ENCODE measurements at places on chromosomes 12 and 14.
A peak's percentile ranks its signal among the peaks of the same experiment; 100 is the strongest.

DNA sequence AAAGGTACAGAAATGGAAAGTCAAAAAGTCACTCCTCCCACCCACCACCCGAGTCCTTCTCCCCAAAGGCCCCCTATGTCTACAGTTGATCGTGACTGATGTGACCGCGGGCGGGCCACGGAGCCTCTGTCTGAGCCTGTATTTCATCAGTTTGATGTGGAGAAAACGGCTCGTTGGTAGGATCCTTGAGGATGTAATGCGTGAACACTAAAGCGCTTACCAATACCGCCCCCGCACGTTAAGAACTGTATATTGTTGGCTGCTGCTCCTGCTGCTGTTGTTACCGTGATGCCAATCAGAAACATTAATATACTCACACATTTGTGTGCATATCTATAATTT is 24.6 kb upstream of the UBC start:
- peak; percentile 76 for DNase-seq

DNA sequence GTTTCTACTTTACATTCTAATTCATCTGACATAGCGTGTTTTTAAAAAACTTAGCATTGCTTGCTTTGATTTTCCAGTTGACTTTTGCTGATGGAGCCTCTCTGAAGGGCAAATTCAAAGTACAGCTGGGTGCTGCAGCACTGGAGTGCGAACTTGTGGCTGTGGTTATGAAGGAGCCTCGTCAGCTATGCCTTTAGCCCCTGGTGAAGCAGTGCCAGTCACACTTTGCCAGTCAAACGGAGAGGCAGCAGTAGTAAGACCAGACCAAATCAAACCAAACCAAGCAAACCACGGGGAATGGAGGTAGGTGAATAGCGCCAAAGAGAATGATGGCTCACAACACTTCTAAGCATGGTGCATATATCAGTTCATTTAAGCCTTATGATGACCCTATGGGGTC is 15.1 kb upstream of the SLC38A2 start:
- DNase-seq, result no peak

GRCh38 chr12:132520421-132521199 is 30.7 kb downstream of the FBRSL1 start:
- no peak for DNase-seq

DNA sequence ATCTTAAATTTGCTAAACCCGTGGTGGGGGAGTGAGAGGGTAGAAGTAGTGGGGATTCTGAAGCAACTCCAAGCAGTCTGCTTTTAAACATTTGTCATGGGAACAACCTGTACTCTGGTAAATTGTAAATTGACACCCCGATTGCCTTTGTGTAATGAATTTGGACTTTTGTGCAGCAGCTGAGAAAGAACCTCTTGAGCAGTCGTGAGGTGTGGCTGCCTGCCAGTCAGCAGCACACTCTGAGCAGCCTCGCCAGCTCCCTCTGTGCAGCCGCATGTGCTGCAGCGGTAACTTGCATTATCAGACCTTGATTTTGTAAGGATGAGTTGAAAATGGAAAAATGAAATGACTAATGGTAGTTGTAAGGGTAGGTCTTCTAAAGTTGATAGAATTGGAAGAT is 74.3 kb downstream of the SUSD6 start:
- DNase-seq, result no peak

- no peak for DNase-seq
Measured at GRCh38 chr14:95137804-95138167, 19.5 kb downstream of the DICER1 start.

DNA sequence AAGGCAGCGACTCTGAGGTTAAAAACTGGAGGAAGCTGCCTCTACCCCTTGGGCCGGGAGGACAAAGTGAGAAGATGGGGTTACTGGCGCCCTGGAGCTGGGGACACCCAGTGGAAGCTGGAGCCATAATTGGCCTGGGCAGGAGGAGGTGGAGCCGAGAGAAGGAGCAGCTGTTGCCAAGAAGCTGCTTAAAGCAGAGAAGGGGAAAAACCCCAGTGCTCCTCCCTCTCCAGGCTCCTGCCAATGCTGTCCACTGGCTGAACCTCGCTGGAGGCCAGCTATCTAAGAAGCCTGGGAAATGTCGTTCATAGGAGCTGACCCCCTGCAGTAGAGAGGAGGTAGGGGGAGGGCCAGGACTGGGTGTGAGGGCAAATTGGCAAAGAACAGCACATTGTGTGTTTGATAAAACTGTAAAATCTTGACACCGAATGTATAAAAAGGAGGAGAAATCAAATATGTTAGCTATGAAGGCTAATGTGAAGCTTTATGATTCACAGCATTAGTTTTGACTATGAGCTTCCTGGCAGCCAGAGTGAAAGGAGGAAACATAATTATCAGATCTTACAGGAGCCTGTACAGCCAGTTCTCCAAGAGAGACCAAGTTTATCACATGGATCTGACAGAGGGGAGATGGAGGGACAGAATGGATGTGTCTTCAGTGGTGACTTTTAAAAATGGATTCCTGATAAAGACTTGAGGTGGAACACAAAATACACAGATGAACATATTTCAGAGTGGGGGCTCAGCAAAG is 9.5 kb downstream of the HHIPL1 start:
- no peak for DNase-seq

DNA sequence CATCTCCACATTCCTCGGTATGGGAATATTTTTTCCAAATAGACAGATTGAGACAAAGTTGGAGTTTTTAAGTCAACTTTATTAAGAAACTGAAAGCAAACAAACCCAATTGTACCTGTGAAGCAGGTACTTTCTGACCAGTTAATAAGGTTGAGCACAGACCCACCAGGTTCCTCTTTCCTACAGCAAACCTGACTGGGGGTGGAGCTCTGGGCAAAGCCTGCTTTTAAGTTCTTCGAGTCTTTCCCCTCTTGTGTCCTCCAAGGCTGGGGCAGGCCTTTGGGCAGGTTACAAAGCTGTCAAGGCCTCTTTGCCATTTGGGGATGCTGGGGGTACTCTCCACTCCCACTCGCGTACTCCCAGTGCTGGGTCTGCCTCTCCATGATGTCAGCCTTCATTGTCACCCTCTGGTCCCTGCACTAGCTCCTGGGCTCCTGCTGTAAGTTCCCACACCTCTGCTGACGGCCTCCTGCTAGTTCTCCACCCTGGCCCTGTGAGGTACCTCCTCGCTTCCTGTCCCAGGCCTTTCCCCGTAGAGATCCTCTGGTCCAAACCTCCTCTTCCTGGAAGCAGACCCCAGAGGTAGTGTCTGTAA is 3.2 kb downstream of the KCNH3 start:
- DNase-seq, result no peak

Data from CD14-positive monocyte (primary cell).